Suppressor macrophage treated with lipopolysaccharide for 4 hours (primary cell): ENCODE measurements at places on chromosomes 2 and 18.

- DNase-seq, result no peak
These were observed 1.1 kb downstream of the IGFBP5 start for GRCh38 chr2:216694082-216694825.

DNA sequence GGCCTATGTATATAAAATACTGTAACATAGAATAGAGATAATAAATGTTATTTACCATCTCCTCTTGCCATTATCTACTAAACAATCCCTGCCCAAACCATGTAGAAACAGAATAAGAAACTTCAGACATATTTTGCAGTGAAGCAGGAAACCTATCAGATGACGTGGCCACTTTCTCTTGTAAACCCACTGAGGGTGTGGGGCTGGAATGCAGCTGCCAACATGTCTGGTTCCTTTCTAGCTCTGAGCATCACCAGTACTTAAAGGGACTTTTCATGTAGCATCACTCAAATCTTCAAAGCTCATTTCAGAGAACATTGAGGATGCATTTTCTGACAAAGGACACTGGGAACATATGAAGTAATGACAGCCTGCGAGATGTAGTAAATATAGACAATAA is 251.8 kb downstream of the LPIN1 start:
- DNase-seq, result no peak

- peak; percentile 77 for DNase-seq
These were observed 12.6 kb downstream of the MRPL44 start for GRCh38 chr2:223969856-223970255.

- DNase-seq, result no peak
These were observed 27.5 kb downstream of the MAP2 start for GRCh38 chr2:209451209-209451834.

- DNase-seq, result no peak
These were observed 36.5 kb upstream of the HNRNPA3 start for GRCh38 chr2:177175917-177176668.

DNA sequence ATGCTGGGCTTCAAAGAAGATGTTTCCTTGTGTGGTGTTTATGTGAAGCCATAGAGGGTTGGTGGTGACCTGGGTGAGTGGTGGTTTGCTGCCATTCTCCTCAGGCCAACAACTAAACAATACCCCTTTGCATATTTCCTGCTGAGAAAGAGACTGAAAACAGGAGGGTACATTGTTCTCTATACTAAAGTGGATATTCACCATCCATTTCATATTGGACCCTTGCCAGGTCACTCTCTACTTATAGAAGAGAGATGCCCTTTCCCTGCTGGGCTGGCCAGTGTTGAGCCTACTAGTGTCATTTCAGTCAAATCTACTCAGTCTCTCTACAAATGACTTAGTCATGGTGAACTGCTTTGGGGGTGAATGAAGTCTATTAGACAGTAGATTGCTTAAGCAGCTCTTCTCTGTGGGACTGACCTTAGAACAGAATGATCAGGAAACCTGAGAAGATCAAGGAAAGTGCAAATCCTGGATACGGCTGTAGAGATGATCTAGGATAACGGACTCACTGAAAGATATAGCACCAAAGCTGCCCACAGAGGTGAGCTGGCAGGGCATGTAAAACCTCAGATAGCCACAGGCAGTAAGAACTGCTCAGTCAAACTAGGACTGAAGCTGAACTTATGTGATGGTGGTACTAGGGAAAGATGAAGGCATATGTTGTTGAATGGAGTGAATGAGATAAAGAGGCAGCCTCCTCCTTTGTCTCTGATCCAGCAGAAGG is 154.9 kb downstream of the MYO3B start:
- no peak for DNase-seq

GRCh38 chr18:3758531-3758930 is 308.6 kb downstream of the TGIF1 start:
- DNase-seq, result peak; percentile 53

DNA sequence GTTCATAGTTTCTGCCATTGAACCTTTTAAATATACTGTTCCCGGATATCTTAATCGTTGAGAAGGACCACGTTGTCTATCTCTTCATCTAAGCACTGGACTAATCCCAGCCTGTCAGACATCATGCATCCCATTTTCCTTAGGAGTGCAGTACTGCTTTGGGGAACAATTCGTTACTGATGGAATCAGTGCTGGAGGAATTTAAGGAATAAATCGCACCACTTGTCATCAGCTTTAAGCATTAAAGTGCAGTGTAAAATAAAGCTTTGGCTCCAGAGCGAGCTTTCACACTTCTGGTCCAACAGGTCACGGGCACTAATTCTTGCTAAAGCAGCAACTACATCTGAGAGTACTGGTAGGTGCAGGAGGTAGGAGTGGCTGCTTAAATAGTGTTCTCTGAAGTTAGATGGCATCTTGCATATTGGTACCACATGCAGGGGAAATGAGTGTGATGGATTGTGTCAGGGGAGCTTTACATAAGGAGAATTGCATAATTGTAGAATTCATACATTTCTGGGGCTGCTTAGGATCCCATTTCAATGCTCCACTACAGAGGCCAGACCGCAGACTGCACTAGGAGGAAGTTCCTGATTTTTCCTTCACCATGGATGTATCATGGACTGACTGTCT is 105.7 kb upstream of the RASGRP3 start:
- DNase-seq, result peak; percentile 8
